ENCODE measurements at places on chromosomes 13 and 19.

DNA sequence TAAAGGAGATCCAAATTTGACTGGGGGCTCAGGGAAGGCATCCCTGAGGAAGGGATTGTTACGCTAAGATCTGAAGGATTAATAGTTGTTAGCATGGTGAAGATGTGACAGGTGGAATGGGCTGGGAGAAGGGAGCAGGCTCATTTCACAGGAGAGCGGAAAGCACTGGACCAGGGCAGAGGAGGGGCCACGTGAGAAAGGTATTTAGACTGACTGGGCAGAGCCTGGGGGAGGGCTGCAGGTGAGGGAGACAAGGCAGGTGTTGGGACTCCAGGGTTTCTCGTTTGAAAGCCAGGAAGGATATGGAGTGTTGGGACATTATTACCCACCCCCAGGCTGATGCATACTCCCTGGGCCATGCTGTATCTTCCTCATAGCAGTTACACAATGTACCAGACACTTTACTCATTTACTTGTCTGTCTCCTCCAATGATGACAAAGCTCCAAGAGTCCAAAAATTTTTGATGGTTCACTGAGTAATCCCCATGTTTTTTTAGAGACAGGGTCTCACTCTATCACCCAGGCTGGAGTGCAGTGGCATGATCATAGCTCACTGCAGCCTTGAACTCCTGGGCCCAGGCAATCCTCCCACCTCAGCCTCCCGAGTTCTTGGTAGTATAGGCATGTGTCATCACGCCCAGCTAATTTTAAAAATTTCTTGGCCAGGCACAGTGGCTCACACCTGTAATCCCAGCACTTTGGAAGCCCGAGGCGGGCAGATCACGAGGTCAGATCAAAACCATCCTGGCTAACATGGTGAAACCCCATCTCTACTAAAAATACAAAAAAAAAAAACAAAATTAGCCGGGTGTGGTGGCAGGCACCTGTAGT is 2.3 kb downstream of the TRAPPC6A start:
- no peak for DNase-seq

DNA sequence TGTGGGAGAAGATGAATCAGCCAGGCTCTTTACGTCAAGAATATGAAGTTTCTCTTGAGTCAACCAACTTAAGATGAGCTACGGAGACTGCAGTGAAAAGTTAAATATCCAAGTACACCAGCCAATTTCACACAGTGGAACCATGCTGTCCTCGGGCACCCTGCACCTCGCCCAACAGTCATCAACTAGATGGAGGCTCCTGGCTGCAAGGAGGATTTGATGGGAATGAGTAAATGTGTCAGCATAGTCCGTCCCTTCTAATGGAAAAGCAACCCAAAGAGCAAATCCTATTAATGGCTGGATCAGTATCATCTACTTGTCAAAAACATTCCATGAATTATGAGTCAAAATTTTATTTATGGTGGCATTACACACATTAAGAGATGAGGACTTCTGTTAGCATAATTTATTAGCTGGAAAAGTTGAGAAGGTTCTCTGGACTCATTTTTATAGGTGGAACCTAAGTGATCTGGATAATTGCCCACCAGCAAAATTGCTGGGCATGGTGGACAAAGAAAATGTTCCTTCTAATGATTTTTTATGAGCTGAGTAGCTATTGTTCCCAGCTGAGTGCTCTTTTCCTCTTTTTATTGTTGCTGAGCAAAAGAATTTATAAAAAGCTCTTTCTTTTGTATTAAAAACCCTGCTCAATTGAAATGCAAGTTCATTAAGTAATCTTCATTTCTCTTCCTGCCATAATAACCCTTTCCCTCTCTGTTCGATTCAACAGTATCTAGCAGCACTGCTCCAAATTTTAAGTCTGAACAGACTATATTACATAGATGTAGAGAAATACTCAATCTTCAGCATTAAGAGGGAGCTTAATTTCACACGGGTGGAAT is 88.4 kb downstream of the DNAJC15 start:
- DNase-seq = no peak

DNA sequence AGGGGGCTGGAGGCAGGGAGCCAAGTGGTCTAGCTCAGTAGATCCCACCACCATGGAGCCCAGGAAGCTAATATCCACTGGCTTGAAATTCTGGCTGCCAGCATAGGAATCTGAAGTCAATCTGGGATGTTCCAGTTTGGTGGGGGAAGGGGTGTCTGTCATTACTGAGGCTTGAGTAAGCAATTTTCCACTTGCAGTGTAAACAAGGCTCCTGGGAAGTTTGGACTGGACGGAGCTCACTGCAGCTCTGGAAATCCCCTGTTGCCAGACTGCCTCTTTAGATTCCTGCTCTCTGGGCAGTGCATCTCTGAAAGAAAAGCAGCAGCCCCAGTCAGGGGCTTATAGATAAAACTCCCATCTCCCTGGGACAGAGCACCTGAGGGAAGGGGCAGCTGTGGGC is 349.2 kb upstream of the KLHL1 start:
- DNase-seq = no peak

GRCh38 chr13:102466610-102467190 is 64.9 kb upstream of the FGF14 start:
- no peak for DNase-seq

DNA sequence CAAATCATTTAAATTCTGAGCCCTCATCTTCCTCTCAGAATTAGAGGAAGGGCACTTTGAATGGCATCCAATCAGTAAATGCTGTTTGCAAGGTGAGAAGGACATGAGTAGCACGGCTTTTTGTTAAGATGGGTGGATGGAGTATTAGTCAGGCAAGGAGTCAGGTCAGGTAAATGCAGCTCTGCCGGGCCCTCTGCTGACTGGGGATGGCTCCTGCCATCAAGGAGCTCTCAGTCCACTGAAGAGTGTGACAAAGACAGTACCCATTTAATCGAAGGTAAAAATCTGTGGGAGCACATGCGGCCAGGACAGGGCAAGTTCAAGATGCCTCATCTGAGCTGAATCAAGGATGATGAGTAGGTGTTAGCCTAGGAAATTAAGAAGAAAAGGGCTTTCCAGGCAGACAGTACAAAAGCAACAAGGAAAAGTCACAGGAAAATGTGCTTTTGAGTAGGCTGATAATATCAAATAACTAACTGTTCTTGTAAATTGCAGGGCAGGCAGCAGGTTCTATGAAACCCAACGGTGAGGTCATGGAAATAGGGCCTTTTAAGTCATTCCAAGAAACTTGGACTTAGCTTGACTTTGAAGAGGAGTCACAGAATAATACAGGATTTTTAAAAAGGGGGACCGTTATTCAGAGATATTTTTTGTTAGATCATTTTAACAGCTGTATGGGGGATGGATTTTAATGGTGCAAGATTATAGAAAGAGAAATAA is 670.5 kb upstream of the ARGLU1 start:
- DNase-seq = no peak

Data from hepatic stellate cell (primary cell).